Stimulated activated CD8-positive, alpha-beta memory T cell treated with anti-CD3 and anti-CD28 coated beads, Interleukin-15, amount 100 ng/mL, for 4 hours (primary cell): ENCODE measurements at places on chromosomes 4 and X.

DNA sequence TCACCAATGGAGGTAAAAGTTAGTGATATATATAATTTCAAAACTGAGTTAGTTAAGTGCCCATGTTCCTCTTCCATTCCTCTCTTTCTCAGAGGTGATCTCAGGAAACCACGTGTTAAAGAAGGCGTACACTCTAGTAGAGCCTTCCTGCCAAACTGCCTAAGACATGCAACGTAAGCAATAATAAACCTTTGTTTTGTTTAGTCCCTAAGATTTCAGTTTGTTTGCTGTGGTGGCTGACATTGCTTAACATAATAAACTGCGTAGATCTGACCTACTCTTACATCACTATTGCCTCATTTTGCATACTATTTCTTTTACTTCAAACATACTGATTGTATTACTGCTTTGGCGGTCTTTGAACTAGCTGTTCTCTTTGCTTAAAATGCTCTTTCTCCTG, 99.2 kb downstream of the JADE1 start:
- DNase-seq: no peak

- no peak for DNase-seq
These were observed 68.3 kb downstream of the MANBA start for GRCh38 chr4:102692474-102692873.

- no peak for DNase-seq
These were observed 86.5 kb downstream of the SH3RF1 start for GRCh38 chr4:169184236-169184635.

GRCh38 chr4:138972956-138973801, 42.4 kb upstream of the NOCT start:
- DNase-seq: no peak

DNA sequence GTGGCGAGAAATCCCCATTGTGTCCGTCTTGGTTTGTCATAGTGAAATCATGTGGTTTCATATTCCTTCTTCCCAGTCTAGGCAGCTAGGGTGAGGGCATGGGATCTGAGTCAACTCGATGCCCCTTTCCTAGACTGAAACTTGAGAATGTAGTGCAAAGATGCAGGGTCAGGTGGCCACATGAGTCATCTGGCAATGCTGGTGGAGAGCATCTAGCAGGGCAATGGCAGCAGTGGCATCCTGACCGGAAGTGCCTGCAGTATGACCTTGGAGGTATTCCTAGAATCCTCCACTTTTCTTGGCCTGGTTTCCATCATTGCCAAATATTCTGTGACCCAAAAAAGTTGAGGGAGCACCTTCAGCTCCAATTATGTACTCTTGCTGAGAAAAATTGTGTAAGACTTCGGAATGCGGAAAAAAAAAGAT, 39.1 kb upstream of the TMEM184C start:
- DNase-seq: no peak

- DNase-seq: no peak
These were observed 317.2 kb downstream of the TENM3 start for GRCh38 chr4:182560358-182560757.

- no peak for DNase-seq
These were observed 45.3 kb upstream of the HELT start for GRCh38 chr4:184972991-184973390.

GRCh38 chr4:148124512-148124911, 317.7 kb downstream of the NR3C2 start:
- no peak for DNase-seq

GRCh38 chr4:15110120-15110571, 107.9 kb downstream of the CPEB2 start:
- DNase-seq: no peak

DNA sequence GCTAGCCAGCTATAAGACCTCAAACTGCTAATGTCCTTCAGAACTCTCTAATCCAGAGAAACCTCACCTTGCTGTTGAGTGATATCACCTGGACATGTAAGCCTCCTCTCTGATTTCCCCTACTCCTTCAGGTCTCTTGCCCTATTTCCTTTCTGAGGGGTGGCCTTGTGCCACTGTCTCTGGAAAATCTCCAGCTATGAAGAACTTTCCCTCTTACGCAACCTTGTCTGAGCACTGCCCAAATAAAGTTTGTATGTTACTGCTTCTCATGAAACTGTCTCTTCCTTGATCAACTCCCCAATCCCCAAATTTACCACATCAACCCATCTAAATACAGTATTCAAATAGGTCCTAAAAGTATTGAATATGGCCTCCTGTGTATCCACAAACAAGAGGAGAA, 53.5 kb upstream of the VEGFD start:
- no peak for DNase-seq

GRCh38 chr4:48909697-48910096, 3.1 kb upstream of the OCIAD2 start:
- peak; percentile 27 for DNase-seq

DNA sequence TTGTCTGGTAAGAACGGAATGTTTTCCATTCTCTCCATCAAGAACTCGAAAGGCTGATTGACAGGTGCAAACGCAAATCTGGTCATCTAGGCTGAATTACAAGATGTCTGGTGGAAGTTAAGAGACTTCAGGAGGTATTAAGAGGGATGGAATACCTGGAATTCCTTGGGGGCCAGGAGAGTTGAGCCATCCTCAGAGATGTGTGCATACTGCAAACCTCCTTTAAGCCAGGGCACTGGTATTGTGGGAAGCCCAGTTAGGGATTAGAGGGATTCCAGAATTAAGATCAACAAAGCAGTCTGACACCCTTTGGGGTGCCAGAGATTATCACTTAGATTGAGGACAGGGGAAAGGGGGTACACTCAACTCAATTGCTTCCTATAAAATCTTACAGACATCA, 151.4 kb downstream of the VCX3A start:
- no peak for DNase-seq

GRCh38 chrX:50111742-50112141, 89.1 kb downstream of the AKAP4 start:
- no peak for DNase-seq

DNA sequence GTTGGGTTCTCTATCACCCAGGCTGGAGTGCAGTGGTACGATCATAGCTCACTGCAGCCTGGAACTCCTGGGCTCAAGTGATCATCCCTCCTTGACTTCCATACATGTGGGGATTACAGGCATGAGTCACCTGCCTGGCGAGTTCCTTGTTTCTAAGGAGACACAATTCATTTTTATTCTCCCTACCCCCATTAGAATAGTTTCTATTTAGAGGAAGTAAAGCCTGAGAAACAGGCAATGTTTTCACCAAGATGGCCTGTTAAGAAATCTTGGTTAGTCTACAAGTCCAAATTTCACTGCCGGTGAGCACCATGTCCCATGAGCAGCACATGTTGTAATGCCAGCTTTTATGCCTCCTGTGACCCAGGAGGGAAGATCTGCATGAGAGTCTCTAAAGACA, 5.7 kb downstream of the CYBB start:
- DNase-seq: no peak

DNA sequence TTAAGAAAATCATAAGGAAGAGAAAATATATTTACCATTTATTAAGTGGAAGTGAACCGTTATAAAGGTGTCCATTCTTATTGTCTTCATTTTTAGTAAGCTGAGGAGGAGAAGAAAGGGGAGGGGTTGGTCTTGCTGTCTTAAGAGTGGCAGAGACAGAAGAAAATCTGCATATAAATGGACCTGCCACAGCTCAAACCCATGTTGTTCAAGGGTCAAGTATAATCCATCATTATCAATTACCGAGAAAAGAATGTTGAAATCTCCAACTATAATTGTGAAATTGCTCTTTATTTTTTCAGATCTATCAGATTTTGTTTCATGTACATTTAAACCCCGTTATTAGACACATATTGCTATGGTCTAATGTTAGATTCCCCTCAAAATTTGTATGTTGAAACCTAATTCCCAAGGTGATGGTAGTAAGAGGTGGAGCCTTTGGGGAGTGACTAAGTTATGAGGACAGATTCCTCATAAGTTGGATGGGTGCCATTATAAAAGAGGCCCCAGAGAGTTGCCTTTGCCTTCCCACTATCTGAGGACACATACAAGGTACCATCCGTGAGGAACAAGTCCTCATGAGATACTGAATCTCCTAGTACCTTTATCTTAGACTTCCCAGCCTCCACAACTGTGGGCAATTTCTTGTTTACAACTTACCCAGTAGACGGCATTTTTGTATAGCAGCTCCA, 58.5 kb upstream of the SMAD1 start:
- DNase-seq: no peak

DNA sequence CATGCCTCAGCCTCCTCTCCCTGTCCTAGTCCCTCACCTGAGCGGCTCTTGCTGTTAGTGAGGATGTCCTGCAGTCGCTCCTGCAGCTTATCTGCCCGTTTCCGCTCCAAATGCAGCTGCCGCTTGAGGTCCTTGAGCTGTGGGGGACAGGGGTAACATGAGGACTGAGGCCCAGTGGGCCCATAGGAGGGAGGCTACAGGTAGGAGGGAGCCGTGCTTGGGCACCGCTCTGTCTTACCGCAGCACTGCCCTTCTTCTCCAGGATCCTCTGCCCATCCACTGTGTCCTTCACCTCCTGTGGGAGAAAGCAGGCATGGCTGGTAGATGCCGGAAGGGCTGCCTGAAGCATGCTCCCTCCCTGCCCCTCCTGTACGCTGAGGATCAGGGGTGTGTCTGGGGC, 9.5 kb upstream of the KCND1 start:
- no peak for DNase-seq

- no peak for DNase-seq
These were observed 100.1 kb downstream of the SMARCA1 start for GRCh38 chrX:129423191-129423590.
